ENCODE measurements at places on chromosomes 7 and 10. TPM values are rescaled to one million over a fixed set of nuclear protein-coding genes. Genes with fewer than 3 reads are reported as not detected.

OR2A42 gene
- total RNA-seq: not detected

LIPK gene
- total RNA-seq: not detected

SPDYE9 gene
- not detected for total RNA-seq

PNLIPRP2 gene
- total RNA-seq: not detected

MSMB gene
- total RNA-seq: not detected
